OCI-LY7 (cell line): ENCODE measurements at places on chromosomes 4 and X. TPM values are rescaled to one million over a fixed set of nuclear protein-coding genes. Genes with fewer than 3 reads are reported as not detected.

DNA sequence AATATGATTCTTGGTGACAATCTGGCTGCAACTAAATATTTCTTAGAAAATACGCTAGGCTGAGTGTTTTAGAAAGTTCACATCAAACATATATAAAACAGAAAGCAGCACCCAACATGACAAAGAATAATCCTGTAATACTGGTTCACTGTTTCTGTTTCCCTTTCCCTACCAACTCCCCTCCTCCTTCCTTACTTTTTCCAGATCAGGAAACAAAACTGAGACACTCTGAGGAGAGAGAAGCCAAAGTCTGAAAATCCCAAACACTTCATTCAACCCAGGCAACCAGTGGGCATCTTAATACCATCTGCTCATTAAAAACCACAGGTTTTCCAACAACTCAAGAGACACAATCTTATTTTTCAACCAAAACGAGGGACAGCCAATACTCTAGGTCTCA is 160.4 kb upstream of the MAP3K15 start:
- no peak for DNase-seq

DNA sequence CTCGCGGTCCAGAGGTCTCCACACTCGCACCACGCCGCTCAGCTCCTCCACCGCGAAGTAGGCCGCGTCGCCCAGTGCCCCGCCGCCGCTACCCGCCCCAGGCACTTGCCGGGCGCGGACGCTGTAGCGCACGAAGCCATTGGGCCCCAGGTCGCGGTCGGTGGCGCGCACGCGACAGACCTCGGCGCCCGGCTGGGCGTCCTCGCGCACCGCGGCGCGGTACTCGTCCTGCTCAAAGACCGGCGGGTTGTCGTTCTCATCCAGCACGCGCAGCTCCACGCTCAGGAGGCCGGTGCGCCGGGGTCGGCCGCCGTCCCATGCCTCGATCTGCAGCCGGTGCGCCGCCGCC is 1.4 kb downstream of the DCHS2 start:
- no peak for DNase-seq

DNA sequence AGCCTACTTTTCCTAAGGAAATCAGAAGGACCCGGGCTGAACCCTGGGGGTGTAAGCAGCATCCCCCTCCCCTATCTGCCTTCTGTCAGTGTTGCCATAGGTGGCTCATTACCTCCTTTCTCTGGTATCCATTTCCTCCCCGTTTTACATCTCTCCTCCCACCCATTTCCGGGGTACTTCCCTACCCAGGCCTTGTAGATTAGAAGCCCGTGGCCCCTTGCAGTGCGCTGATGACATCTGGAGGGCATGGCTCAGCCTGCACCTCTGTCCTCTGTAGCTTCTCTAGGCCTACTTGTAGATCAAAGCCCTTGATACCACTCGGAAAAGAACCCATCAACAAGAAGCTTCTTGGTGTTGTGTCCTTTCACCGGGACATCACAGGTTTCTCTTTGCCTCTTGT is 71.8 kb downstream of the NBDY start:
- DNase-seq = peak; percentile 65

DNA sequence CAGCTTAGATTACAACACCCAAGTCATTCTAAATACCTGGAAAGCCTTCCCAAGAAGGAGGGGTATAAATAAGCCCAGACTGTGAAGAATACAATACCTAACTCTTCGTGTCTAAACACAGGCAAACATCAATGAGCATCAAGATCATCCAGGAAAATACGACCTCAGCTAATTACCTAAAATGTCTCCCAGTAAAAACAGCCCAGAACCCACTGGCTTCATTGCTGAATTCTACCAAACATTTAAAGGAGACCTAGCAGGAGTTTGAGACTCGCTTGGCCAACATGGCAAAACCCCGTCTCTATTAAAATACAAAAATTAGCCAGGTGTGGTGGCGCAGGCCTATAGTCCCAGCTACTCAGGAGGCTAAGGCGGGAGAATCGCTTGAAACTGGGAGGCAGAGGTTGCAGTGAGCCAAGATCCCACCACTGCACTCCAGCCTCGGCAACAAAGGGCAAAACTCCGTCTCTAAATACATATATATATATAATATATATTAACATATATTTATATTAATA is 19.1 kb upstream of the HSFX4 start:
- no peak for DNase-seq

The KLF8 gene
- total RNA-seq = not detected in 2 replicates

GRCh38 chrX:129549124-129549523 is 9.1 kb downstream of the OCRL start:
- no peak for DNase-seq

The SPANXN3 gene
- total RNA-seq = not detected in 2 replicates

The FOXR2 gene
- total RNA-seq = not detected in 2 replicates

GRCh38 chr4:182938205-182938645 is 21.0 kb upstream of the DCTD start:
- peak; percentile 39 for DNase-seq

DNA sequence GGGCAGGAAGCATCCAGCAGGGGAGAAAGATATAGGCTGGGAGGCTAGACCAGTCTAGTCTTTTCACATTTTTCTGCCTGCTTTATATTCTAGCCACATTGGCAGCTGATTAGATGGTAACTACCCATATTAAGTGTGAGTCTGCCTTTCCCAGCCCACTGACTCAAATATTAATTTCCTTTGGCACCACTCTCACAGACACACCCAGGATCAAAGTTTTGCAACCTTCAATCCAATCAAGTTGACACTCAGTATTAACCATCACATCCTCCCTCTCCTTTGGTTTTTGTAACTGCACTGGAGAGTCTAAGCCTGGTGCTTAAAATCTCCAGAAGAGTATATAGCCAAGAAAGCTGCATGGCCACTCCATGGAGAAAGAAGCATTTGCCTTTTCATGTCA is 560.4 kb downstream of the GRXCR1 start:
- no peak for DNase-seq

GRCh38 chrX:38571058-38571457 is 9.7 kb downstream of the TSPAN7 start:
- DNase-seq = no peak

The RADX gene
- total RNA-seq = 34.0 and 35.7 TPM in 2 replicates

GRCh38 chr4:186149872-186150271 is 41.5 kb upstream of the CYP4V2 start:
- DNase-seq = peak; percentile 58

DNA sequence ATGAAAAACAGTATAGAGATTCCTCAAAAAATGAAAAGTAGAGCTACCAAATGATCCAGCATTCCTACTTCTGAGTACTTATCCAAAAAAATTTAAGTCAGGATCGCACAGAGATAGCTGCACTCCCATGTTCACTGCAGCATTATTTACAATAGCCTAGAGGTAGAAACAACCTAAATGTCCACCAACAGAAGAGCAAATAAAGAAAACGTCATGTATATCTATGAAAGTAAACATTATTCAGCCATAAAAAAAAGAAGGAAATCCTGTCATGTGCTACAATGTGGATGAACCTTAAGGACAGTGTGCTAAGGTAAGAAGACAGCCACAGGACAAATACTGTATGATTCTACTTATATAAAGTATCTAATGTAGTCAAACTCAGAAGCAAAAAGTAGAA is 12.4 kb downstream of the THOC2 start:
- no peak for DNase-seq

The NHSL2 gene
- not detected in 2 replicates for total RNA-seq

The MRPS18C gene
- 98.1 and 104 TPM in 2 replicates for total RNA-seq

DNA sequence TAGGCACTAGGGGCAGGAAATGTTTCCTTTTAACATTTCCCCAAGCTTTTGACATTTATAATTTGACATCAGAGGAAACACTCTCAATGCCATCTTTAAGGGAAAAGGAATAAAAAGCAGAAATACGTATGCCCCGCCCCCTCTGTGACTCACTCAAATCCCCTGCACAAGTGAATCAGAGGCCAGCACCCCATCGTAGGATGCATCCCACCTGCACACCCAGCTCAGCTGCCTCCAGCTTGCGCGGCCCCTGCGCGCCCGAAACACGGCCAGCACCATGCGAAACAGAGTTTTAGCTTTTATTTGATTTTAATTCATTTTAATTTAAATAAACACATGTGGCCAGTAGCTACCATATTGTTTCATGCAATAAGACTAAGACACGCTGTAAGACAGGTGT is 29.5 kb downstream of the ABLIM2 start:
- DNase-seq = no peak

The MCF2 gene
- total RNA-seq = not detected in 2 replicates
